ENCODE measurements at places on chromosomes 7 and 10.

GRCh38 chr10:1150638-1150955 lies 94.4 kb downstream of the WDR37 start:
- no peak for DNase-seq

- DNase-seq, result no peak
Measured at GRCh38 chr10:132264306-132264950, 43.3 kb downstream of the STK32C start.

- DNase-seq, result peak; percentile 41
Measured at GRCh38 chr10:15427843-15428414, 56.8 kb upstream of the FAM171A1 start.

- no peak for DNase-seq
Measured at GRCh38 chr7:91811236-91811635, 69.3 kb downstream of the MTERF1 start.

GRCh38 chr10:74244097-74244685 lies 93.2 kb downstream of the ADK start:
- peak; percentile 33 for DNase-seq

DNA sequence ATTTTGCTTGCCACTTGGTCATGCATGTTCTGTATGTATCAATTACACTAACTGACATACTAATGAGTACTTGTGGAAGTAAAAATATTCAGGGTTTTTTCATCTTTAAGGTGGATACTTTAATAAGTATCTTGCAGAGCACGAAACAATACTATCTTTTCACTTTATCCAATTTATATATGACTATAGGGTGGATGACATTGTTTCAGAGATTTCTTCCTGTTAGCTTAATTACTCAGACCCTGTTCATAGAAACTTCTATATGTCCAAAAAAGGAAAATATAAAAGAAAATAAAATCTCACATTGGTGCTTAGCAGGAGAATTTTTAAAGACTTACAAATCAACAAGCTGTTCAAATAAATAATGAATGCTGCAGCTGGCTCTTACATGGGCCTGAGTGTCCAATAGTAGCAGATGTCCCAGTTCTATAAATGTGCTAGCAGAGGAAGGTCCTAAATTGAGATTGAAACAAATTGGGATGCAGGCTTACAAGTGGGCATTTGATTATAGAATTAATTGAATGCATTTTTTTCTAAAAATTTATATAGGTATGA lies 91.5 kb upstream of the THSD7A start:
- no peak for DNase-seq

DNA sequence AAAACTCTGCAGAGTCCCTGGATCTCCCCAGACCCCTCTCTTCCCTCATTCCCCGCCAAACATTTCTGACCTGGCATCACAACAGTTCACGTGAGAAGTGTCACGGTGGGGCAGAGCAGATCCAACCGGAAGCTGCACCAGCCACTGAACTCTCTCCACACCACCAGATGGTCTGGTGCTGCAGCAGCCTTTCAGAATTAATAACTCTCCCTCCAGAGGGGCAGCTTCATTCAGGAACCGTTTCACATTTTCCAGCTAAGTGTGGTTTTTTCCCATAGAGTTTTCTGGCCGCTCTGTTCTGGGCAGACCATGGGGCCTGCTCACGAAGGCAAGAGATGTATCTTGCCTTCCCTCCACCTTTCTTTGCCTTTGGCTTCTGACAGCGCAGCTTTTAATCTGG lies 486.7 kb upstream of the GALNT17 start:
- DNase-seq, result no peak

DNA sequence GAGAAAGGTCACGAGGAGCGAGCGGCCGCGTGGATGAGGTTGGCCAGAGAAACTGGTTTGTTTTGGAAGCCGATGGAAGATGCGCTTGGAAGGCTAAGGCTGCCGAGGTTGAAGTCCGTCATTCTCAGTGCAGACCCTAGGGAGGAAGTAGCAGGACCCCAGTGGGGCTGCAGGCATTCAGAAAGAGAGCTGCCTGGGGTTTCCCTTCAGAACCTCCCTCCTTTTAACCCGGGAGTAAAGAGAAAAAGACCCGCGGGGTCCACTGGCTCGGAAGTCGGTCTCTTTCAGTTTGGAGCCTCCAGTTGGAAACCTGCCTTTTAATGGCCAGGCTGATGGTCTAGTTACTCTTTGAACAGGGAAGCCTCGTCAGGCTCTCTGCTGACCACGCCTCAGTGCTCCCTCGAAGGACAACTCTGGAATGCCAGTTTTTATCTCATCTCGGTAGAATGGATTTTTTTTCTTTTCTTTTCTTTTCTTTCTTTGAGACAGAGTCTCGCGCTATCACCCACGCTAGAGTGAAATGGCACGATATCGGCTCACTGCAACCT lies 188.6 kb downstream of the CUX1 start:
- DNase-seq, result no peak

DNA sequence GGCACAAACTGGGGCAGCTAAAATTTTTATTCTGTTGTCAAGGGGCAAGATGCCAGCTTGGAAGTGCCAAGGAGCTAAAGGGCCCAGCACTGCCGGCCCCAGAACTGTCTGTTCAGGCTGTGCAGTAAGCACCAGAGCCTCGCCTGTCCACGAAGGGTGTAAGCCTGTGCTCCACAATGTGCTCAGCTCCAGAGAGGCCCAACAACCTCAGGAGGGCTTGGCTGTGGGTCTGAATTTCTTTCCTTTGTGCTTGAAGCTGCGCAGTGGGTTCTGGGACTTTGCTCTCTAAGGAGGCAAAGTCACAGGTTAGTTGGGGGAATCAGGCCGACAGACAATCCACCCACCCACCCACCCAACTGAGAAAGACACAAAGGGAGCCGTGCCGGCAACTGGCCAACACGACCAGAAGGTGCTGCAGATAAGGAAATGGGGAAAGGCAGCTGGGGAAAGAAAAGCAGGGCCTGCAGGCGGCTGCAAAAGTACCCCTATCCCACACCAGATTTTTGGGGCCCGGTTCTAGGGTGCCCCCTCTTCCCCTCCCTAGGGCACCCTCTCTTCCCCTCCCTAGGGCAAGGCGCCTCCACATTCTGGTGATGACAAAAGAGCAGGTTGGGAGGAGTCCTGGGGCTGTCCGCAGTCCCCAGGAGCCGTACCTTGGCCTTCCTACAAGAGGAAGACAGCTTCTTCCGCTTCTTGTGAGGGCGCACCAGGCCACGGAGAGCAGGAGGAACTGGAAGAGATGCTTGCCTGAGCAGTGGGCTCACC lies 7.7 kb downstream of the DDX56 start:
- no peak for DNase-seq

DNA sequence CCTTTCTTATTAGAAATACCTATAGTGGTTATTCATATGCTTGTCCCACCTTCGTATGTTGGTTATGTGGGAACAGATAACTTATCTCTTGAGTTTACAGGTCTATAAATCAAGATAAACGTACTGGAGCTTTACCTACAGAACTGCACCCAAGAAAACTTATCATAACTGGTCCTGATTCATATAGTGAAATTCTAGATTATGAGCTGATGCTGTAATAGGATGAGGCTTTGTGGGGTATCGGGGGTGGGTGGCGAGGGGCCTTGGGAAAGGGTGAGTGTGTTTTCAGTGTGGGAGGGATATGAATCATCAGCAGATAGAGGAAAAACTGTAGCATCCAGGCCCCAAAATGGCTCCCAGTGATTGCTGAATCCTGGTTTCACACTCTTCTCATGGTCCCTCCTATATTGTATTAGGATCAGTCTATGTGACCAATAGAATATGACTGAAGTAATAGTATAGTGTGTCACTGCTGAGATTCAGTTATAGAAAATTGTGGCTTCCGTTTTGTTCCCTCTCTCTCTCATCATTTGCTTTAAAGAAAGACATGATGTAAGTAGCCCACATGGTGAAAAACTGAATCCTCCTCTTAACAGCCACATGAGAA lies 706.8 kb upstream of the LRRTM3 start:
- DNase-seq, result no peak

GRCh38 chr10:123703195-123703790 lies 37.1 kb downstream of the GPR26 start:
- DNase-seq, result no peak

DNA sequence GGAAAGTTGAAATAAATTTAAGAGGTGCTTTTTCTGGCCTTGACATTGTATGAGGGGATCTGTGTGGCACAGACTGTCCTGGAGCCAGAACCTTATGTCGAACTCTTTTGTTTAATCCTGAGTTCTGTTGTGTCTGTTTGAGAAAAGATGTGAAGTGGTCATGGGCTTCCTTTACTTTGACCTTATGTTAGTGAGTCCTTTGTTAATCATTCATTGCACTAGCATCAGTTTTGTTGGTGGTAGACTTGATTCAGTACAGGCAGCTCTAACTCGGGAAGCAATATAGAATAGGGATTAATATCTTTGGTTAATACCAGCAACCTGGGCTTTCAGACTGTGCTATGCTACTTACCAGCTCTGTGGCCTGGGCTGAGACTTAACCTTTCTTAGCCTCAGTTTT lies 123.9 kb upstream of the FZD1 start:
- no peak for DNase-seq

- DNase-seq, result no peak
Measured at GRCh38 chr10:10551596-10552301, 465.9 kb upstream of the CELF2 start.

- peak; percentile 59 for DNase-seq
Measured at GRCh38 chr7:42746214-42746613, 165.7 kb downstream of the C7orf25 start.

DNA sequence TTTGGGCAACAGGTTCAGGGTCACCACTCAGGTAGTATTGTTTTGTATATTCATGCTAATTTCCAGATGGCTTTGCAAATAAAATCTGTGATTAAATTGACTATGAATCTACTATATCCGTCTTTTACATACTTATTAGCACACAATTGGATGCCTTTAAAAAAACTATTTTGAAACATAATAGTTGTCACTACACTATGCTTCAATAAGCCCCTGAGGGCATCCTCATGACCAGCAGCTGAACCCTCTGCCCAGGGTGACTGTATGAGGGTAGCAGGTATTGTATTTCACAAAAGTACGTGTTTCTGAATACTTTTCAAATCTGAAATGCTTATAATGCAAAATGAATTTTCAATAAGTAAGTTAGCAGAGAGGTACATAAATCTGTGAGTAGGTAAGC lies 97.3 kb downstream of the DNAH11 start:
- DNase-seq, result peak; percentile 64

DNA sequence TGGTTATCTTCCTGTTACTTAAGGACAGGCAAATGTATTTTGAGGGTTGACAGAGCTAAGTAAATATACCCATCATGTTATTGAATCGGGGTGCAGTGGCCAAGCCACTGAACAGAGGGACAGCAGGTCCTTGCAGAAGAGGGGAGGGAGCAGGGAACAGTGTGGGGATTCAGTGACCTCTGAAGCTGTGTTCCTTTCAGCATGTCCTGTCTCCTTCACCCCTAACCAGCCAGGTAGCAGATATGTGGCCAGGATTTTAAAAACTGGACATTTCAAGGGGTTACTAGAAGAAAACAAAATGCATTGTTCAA lies 12.7 kb downstream of the ANK3 start:
- no peak for DNase-seq

DNA sequence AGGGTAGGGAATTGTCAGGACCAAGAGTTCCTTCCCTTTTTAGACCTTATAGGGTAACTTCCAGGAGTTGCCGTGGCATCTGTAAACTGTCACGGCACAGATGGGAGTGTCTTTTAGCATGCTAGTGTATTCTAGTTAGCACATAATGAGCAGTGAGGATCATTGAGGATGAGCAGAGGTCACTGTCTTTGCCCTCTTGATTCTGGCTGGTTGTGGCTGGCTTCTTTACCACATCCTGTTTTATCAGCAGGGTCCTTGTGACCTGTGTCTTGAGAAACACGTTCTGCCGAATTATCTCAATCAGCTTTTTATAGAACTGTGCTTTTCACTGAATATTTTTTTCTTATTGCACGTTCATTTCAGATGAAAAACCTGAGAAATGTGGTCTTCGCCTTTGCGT lies 41.5 kb downstream of the MINPP1 start:
- DNase-seq, result peak; percentile 65

GRCh38 chr7:33836797-33837355 lies 68.5 kb upstream of the BMPER start:
- no peak for DNase-seq

- DNase-seq, result no peak
Measured at GRCh38 chr10:69965919-69966662, 86.6 kb upstream of the MACROH2A2 start.

DNA sequence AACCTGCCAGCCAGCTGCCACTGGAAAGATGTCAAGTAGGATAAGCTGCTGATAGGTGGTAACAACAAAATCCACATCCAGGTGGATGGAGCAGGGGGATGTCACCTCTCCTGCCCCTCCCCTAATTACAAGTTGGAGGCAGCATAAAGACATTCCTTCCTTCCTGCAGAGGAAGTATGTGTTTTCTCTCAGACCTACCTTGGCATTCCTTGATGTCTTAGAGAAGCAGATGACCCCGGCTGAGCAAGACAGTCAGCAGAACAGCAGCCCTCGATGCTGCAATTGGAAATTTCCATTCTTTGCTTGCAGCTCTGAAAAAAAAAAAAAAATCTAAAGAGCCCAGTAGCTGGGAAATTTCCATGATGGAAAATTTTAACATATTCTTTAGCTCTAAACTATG lies 137.5 kb upstream of the MKLN1 start:
- peak; percentile 75 for DNase-seq

- DNase-seq, result no peak
Measured at GRCh38 chr7:135240441-135240840, 6.8 kb downstream of the STRA8 start.

DNA sequence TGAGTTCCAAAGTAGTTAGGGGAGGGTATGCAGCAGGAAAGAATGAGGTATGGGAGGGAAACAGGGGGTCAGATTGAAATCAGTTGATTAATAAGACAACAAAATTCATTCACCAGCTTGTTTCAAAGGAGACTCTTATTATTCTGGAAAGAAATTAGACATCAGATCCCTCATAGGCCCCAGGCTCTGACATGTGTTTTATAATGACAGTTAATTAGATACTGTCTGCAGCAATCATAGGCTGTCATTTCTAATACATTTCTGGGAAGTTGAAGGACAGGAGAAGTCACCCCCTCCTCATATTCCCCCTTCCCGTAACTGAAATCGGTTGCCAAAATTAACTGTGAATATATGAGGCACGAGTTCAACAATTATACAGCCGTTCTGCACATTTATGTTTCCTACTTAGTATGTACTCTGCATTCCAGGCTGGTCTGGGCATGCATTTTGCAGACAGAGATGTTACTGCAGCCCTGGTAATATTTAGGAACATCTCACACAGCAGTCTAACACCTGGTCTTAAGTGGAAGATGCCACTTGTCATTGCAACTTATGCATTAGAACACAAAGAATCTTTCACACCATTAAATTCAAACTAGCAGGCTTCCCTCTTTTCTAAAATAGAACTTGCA lies 355.2 kb upstream of the LRGUK start:
- DNase-seq, result no peak

DNA sequence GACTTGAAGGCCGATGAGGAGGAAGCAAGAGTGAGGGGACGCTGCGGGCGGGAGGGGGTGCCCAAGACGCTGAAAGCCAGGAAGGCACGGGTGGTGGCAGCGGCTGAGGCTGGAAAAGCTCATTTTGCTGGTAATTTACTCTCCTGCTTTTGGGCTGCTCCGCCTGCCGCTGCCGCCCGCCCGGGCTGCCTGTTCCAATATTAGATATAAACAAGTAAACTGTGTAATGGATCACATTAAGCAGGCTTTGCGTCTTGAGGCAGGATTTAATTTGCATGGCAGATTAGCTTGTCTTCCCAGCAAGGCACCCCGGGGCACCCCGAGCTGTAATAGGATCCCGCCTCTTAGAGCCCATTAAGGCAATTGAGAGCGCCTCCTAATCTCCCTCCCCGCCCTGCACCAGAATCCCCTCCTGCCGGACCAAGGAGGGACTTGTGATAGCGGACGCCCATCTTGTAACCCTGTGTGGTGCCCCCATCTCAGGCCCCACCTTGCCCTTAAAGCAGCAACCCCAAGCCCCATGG lies 46.1 kb upstream of the SLF2 start:
- DNase-seq, result no peak
